NK-92 treated with Interleukin-12 subunit alpha and Interleukin-12 subunit beta, amount 100 ng/mL, for 24 hours (cell line): ENCODE measurements at places on chromosomes 1 and 21.

GRCh38 chr21:38467911-38468310, 30.4 kb downstream of the ERG start:
- no peak for DNase-seq

GRCh38 chr1:25063591-25064416, 133.7 kb upstream of the RUNX3 start:
- DNase-seq, result no peak

DNA sequence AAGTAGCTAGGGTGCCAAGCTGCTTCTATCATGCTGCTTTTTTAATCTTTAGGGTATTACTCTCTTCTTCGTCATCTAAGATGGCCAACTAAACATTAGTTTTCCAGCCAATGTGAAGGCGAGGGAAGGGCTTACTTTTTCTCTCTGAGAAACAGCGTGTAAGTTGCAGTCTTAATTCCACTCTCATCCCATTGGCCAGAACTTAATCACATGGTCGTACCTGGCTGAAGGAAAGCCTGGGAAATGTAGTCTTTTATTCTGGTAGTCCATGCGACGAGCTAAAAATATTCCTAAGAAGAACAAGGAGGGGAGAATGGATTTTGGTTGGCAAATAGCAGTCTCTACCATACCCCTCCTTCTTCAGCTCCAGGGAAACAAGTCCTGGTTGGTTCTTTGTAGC, 21.5 kb downstream of the DNAJC6 start:
- DNase-seq, result no peak

- no peak for DNase-seq
Observed at GRCh38 chr1:171019971-171020370, 70.7 kb upstream of the FMO3 start.

DNA sequence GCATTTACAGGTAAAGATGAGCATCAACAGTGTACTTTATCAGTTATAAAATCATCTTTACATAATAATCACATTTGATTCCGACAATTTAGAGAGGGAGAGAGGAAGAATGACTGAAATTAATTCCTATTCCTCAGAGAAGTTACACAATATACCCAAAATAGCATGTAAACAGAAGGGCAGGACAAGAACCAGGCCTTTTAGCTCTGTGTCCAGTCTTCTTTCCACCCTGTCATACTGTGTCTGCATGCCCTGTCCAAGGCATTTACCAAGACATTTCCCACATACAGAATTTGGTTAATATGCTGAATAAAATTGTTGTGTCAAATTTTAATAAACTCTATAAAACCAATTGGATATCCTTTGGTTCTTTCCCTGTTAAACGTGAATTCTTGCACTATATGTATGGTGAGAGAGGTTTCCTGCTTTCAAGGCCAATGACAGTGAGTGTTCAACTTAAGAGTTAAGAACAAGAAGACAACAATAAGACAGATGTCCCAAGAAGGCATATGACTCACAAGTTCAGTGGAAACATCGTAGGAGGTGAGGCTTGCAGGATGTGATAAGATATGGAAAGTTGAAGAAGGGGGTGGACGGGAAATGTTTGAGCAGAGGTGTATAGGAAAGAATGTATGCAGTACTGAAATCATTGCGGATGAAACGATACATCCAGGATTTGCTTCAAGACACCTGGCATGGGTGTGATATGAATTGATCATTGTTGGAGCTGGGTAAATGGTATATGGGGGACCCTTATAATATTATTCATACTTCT, 20.8 kb downstream of the LRRC8B start:
- DNase-seq, result no peak

GRCh38 chr1:174768949-174769348, 230.8 kb upstream of the CACYBP start:
- DNase-seq, result no peak

DNA sequence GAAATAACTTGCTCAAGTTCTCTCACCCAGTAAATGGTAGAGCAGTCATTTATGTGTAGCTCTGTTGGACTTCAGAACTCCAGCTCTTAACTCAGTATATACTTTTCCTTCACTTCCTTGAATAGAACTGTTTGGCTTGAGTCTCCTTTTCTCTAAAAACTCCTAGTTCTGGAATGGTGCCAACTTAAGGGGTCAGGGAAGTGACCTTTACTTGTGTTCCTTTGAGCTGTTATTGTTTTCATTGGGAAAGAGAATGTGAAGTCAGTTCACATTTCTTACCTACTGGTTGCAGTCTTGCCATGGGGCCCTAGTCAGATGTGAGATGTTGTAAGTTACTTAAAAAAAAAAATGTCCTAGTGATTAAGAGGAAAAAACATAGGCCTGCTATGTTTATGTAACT, 77.0 kb upstream of the MACF1 start:
- no peak for DNase-seq

DNA sequence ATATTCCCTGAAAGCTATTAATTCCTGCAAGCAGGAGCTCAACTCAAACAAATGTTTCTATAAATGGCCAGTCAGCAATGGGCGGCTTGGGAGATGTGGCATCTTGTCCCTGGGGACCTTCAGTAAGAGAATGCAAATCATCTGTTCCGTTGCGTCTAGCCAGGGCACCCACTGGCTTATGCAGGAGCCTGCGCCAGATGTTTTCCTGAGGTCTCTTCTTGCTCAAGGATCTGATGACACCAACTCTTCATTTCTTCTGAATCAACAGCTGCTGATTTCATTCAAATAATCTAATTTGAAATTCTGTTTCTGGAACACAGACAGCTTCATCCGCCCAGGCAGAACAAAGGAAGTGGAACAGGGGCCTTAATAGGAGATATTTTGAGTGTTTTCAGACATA, 70.0 kb upstream of the AJAP1 start:
- DNase-seq, result no peak

DNA sequence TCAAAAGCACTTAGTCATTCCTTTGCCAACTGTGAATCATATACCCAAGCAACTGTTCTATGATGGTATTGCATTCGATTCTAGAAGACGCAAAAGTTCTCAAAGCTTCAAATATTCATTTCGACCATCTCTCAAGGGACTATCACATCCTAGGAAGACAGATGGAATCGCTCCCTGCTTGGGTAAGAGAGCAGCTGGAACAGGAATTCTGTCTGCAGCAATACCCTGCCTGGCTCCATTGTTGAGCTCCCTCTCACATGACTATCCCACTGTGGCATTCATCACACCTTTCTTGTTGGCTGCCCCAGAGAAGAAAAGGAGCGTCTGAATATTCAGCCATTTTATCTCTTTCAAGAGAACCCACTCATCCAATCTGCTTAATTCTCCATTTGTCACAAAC, 397.7 kb downstream of the NTNG1 start:
- no peak for DNase-seq

DNA sequence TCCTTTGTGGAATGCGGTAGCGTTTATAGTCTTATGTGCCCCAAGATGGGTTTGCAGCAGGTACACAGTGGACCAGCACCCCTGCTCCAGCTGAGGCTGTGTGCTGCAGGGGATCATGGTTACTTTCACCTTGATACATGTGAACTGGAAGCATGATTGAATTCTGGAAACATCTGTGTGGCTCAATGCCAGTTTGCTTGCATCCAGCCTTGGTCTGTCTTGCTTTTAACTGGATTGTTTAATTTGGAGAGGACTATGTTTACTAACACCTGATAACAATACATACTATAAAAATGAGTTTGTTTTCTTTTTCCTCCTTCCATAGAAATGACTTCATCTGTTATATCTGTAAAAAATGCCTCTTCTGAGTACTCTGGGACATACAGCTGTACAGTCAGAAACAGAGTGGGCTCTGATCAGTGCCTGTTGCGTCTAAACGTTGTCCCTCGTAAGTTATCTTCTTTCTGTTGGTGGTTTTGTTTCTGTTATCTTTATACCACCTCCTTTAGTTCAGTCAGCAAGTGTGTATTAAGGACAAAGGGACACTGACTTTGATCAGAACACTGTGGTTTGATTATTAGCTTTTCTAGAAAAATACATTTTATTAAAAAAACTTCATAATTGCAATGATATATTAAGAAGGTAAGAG, 47.7 kb downstream of the CXADR start:
- no peak for DNase-seq

GRCh38 chr1:58561633-58562032, 15.1 kb upstream of the OMA1 start:
- DNase-seq, result no peak

DNA sequence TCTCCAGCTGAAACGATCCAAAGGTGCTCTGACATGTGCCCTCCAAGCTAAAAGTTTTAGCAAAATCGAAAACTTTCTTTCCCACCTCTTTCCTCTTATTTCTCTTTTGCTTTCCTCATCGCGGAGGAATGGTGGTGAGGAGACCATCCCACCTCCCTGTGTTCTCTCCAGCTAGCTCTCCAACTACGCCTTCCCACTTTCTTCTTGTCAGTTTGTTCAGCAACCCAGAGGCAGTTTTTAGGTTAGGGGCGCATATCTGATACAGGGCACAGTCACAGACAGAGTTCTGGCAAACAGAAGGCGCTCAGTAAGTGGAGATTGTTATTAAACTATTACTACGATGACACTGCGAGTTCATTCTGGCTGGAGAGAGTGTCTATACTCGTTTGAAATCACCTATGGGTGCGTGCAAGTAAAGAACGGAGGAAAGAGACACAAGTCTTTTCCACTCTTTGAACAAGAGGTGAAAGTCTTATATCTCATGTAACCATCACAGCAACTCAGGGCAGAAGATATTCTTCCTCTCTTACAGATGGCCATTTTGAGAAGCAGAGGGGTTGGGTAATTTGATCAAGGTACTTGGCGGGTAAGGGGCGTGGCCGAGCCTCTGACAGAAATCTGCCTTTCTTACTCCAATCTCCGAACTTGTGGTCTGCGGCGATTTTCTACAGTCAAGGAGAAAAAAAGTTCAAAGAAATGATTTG, 13.9 kb downstream of the HLX start:
- no peak for DNase-seq

DNA sequence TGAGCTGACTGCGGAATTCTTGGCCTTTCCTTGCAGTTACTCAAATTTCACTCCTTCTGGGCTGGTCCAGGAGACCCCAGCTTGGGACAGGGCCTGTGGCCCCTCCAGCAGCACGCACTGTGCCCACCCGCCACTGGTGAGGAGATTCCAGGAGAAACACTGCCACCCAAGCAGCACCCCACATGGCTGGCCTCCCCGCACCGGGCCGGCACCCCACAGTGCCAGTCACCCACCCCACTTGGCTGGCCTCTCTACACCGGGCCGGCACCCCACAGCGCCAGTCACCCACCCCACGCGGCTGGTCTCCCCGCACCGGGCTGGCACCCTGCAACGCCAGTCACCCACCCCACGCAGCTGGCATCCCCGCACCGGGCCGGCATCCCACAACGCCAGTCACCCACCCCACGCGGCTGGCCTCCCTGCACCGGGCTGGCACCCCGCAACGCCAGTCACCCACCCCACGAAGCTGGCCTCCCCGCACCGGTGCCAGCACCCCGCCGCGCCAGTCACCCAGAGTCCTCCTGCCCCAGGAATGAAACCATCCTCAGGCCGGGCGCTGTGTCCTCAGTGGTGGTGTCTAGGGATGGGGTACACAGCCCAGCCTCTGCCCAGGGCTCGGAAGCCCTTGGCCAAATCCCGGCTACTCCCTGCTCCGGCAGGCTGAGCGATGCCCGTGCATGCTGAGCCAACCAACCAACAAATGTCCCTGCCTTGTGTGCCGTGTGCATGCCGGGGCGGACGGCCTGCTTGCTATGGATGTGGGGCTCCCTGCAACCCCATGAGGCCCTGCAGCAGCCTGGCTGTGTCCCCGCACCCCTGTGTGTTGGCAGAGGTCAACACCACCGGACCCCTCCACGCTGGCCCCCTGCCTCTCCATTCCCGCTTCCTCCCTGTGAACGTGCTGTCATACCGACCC, 38.6 kb upstream of the TSPEAR start:
- no peak for DNase-seq

DNA sequence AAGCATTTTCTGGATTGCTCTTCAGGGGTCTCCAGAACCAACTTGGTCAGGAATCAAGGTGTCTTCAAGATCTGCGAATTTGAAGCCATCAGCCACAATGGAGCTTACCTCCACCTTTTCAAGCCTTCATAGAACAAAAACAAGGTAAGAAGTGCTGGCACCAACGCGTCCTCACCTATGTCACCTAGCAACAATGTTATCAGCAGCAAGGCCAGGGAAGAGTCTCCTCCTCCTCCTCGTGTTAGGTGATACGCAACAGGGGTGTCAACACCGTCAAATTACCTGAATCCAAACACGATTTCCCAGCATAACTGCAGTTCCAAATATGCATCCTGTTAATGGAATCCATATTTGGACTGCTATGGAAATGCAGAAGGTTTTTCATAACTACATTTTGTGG, 4.1 kb upstream of the TIAM1 start:
- no peak for DNase-seq

DNA sequence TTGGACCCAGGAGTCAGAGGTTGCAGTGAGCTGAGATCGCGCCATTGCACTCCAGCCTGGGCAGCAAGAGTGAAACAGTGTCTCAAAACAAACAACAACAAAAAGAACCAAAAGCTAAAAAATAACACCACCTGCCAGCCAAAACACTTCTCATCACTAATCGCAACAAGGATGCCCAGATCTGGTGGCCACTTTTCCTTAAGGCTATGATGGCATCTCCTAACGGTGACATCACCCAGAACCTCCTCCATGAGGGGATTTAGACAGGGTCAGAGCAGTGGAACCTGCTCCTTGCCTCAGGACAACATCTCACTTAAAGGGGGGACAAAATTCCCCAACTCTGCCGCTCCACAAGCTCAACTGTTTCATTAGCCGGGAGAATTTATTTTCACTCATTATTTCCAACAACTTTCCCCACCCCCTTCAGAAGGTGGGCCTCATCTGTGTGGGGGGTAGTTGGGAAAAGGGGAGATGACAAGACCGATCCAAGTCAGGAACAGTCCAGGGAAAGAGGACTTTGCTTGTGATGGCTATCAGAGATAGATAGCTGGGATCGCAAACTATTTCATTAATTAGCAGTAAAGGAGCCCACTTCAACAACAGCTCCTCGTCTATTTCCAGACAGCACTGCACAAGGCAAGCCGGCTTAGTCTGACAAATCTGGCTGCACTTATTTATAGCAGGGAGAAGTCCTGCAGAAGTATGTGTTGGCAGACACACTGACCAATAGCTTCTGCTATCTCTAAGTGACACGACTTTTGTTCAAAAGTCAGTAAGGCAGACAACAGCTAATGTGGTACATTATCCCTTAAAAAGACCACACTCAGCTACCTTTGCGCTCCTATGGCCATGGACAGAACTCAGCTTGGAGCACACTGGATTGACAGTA, 2.6 kb downstream of the PABPC4 start:
- no peak for DNase-seq

- DNase-seq, result no peak
Observed at GRCh38 chr1:99018313-99018712, 13.7 kb upstream of the PLPPR5 start.

DNA sequence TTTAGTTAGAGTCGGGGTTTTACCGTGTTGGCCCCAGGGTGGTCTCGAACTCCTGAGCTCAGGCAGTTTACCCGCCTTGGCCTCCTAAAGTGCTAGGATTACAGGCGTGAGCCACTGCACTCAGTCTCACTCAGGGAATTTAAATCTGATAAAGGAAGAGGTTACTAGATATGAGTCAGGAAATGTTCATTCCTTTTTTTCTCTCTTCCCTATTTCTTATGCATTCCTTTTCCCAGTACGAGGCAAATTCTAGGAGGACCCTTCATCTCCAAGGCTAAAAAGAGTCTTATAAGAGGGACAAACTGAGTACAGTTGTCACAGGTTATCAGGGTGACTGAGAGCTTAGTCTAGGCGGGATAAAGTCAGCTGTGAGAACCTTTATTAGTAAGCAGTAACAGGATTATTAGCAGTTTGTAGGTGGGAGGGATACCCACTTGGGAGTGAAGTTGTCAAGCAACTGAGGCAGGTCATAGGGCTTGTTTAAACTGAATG, 9.1 kb downstream of the MACF1 start:
- no peak for DNase-seq
